Activated CD4-positive, CD25-positive, alpha-beta regulatory T cell treated with anti-CD3 and anti-CD28 coated beads, Interleukin-2, amount 50 U/mL, for 16 hours (primary cell): ENCODE measurements at places on chromosomes 11 and 22.

DNA sequence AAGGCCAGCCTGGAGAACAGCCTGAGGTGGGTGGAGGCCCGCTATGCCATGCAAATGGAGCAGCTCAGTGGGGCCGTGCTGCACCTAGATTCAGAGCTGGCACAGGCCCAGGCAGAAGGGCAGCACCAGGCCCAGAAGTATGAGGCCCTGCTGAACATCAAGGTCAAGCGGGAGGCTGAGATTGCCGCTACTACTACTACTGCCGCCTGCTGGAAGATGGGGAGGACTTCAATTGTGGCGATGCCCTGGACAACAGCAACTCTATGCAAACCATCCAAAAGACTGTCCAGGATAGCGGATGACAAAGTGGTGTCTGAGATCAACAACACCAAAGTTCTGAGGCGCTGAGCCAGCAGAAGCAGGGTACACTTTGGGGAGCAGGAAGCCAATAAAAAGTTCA is 3.1 kb upstream of the TMEM218 start:
- no peak for DNase-seq

GRCh38 chr22:38866399-38867123 is 5.5 kb downstream of the CBX6 start:
- no peak for DNase-seq

GRCh38 chr11:128135451-128135850 is 451.9 kb downstream of the ETS1 start:
- no peak for DNase-seq

DNA sequence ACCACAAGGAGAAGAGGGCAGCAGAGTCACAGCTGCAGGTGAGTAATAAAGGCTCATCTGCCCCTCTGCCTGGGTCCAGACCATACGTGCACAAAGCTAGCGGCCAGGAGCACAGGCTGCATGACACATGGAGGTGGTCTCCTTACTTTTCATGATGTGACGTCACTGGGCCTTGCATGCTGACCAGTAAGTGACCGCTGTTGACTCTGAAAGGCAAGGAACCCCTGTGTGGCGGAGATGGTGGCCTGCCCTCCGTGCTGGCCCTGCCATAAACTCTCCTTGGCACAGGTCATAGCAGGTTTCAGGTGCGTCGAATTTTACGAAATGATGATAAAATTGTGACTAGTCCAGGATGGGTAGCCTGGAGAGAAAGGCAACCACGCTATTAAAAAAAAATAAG is 7.6 kb upstream of the PARVG start:
- DNase-seq: no peak

GRCh38 chr11:10622957-10623791 is 54.7 kb upstream of the LYVE1 start:
- DNase-seq: no peak

DNA sequence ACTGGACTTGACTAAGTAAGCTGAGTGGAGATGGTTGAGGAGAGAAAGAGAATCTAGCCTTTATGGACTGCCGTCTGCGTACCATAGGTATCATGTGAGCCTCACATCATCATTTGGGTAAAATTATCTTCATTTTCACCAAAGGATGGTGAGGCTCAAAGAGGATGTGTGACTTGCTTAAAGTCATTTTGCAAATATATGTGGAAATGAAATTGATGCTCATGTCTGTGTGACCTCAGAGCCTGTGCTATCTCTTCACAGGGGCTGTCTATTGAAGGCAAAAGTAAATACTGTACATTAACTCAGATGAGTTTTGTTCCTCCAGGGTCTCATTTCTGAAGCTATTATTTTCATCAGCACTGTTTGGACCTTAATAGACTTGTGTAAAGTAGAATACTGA is 83.3 kb upstream of the ALKBH3 start:
- DNase-seq: no peak

- DNase-seq: no peak
These were observed 279.9 kb downstream of the BRD1 start for GRCh38 chr22:49547751-49548239.

DNA sequence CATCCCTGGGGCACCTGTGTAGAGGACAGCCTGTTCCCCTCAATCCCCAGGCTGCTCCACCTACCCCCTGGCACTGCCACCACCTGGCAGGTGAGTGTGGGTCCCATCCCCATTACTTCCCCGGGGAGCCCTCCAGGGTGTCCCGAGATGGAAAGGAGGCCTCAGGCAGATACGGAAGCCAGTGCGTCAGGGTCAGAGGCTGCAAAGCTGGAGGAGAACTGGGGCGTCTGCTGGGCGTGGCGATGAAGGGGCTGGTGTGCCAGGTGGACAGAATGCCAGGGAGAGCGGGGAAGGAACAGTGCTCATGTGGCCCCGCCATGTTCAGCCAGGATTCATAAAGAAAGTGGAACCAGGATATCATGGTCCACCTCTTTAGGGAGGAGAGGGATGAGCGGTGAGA is 7.8 kb downstream of the YPEL1 start:
- DNase-seq: no peak

GRCh38 chr11:114000526-114000925 is 25.6 kb downstream of the HTR3A start:
- no peak for DNase-seq

- DNase-seq: no peak
These were observed 712.0 kb downstream of the TBC1D22A start for GRCh38 chr22:47474464-47474863.

GRCh38 chr22:25051073-25051472 is 98.6 kb downstream of the KIAA1671 start:
- DNase-seq: no peak

DNA sequence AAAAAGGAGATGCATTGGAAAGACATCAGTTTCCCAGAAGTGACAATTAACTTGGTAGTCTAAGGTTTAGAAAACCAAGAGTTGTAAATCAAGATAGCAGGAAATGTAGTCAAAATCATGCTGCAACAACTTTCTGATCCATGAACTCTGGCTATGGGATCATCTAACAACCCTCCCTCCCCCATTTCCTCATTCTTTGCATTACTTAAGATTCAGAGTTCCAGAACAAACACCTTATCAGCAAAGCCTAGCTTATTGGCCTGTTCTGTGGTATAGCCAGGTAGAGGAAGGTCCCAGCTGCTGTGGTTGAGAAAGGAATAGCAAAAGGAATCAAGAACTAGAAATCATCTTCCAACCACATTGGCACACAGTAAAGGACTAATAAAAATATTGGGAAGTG is 651.1 kb downstream of the METTL15 start:
- DNase-seq: no peak

GRCh38 chr11:117621226-117621625 is 175.8 kb downstream of the DSCAML1 start:
- DNase-seq: no peak

DNA sequence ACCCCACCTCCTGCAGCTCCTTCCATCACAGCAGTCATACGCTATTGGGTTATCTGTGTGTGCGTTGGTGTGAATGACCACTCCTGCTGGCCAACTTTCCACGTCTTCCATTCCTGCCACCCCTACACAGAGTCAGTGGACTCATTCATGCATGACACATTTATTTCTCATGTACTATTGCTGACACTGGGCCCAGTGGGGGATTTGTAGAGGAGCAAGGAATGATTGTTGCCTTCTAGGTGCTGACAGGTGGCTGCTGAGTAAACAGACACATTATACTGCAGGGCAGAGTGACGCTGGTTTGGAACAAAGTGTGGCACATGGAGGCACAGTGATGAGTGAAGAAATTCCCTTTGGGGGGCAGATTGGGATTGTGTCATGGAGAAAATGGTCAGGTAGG is 113.9 kb downstream of the CCDC81 start:
- no peak for DNase-seq

- no peak for DNase-seq
These were observed 622.3 kb upstream of the CADM1 start for GRCh38 chr11:116126562-116126961.

GRCh38 chr11:4090258-4090657 is 4.3 kb upstream of the RRM1 start:
- DNase-seq: peak; percentile 14
